Activated effector memory CD4-positive, alpha-beta T cell treated with anti-CD3 and anti-CD28 coated beads, Interleukin-2, amount 50 U/mL, for 16 hours (primary cell): ENCODE measurements at places on chromosomes 5 and 9.

- no peak for DNase-seq
These were observed 14.0 kb upstream of the HRCT1 start for GRCh38 chr9:35892051-35892450.

DNA sequence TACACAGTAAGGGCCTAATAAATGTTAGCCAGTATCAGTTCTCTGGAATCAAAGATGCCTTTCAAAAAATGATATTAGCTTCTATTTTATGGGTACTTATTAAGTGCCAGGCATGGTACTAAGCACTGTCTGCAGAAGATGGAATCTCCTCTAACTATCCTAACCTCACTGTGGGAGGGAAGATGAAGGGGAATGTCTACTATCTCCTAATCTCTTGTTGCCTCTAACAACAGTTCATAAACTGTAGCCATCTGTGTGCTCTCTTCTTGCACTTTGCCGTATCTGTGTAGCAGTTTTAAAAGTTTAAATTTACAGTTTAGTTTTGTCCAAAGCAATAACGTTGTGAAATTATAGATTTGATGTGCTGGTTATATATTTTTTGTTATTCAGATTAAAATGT, 99.6 kb upstream of the CCDC112 start:
- no peak for DNase-seq

GRCh38 chr5:133508331-133508730, 104.0 kb downstream of the FSTL4 start:
- DNase-seq, result no peak

DNA sequence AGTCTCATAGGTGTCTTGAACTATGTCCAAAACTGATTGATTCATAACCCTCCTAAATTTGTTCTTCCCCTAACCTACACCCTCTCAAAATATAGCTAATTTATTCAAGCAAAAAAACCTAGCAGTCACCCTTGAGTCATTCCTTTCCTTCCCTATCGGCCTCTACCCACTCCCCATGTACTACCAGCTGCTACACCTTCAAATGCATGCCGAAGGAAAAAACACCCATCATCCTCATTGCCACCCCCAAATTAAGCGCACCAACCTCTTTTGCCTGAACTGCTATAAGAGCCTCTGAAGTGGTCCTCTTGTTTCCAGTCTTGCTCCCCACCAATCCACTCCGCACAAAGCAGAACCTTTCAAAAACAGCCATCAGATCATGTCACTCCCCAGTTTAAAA, 12.6 kb downstream of the LIFR start:
- DNase-seq, result no peak

DNA sequence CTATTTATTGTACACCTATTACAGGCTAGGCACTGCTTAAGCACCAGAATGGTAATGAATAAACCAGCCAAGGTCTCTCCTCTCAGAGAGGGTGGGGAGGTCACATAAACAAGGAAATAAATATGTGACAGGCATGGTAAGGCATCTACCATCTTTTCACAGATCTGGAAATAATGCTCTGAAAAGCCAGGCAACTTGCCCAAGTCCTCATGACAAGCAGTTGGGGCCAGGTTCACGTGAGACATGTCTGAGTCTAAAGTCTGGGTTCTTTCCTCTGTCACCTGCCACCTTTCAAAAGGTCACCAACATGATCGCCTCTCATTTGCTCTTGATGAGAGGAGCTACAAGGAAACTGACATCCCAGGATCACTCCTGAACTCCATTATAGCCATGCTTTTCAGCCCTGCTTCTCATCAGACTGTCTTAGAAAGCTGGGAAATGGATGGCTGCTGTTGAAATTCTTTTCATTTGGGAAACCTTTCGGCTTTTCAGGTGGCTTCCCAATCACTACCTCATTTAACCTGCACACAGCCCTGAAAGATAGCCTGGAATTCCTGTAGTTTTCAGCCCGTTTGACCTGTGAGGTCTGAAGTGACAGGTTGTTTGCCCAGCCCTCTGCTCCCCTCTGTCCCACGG, 123.1 kb downstream of the CRB2 start:
- no peak for DNase-seq

DNA sequence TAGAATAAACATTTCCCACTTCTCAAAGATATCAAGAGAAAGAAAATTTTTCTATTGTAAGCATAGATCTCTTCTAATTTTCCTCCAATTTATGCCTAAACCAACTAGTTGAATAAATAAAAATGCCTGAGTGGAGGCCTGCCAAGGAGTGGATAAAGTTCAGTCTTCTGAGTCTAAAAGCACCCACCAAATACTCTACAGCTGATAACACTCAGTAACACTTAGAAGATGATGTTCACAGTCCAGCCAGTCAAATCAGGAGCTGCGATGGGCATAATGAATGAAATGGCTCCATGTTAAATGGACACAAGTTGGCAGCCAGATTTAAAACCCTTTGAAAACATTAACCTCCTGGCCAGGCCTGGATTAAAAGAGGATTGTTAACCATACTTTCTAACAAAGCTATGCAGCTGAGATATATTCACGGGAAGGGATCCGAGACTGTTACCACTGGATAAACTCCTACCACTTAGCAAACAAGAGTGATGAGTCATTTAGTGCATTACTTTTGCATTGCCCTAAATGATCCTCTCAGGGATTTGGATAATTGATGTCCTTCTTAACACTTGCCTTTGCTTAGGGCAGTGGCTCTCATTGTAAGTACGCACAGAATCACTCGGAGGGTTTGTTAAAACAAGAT, 63.7 kb upstream of the CCDC112 start:
- no peak for DNase-seq

GRCh38 chr9:82254646-82255367, 266.2 kb downstream of the SPATA31D1 start:
- DNase-seq, result no peak

- DNase-seq, result no peak
These were observed 79.9 kb upstream of the ACO1 start for GRCh38 chr9:32304495-32304894.

- no peak for DNase-seq
These were observed 50.3 kb downstream of the CPLANE1 start for GRCh38 chr5:37198842-37199241.

DNA sequence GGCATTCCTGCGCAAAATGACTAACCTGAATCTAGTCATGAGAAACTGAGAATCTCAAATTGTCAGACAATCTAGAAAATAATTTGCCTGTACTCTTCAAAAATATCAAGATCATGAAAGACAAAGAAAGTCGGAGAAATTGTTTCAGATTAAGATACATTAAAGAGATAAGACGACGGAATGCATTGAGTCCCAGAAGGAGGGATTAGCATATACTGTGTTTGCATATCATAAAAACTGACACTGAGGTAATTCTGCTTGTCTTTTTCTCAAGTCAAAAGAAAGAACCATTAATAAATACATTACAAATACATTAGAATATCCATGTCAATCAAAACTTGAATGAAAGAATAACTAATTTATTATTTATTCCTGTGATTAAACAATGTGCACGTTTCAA, 88.4 kb downstream of the CDH12 start:
- no peak for DNase-seq

DNA sequence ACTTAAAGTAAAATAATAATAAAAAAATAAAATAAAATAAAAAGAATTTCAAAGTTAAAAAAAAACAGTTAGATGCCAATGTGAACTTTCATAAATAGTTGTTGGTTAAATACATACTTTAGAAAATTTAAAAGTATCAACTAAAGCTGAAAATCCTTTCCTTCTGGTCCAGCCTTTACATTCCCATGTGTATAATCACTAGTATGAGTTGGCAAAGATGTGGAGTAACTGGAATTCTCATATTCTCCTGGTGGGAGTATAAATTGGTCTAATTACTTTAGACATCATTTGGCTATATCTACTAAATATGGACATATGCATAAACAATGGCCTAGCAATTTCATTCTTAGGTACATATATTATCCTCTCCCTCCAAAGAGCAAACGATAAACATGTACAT, 619.9 kb downstream of the PTPRD start:
- DNase-seq, result no peak

- DNase-seq, result no peak
These were observed 162.1 kb downstream of the CCDC192 start for GRCh38 chr5:127865273-127865672.

DNA sequence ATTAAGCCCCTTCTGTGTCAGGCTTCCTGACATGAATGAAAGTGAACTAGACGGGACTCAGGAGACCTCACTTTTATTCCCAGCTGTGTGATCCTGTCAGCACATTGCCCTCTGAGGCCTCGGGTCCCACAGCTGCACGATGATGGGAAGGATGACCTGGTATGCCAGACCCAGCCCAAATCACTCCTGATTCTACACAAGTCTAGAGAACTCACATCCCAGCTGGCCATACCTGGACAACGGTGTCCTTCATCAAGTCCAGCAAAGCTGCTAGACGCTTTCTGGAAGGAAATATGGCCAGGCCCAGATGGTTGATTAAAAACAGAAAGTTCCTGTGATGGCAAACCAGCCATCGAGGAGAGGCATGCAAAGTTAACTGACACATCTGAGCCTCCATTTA, 118.0 kb upstream of the FSTL4 start:
- DNase-seq, result no peak

GRCh38 chr9:89448381-89448780, 49.5 kb downstream of the SEMA4D start:
- DNase-seq, result peak; percentile 77

- no peak for DNase-seq
These were observed 224.1 kb upstream of the TYRP1 start for GRCh38 chr9:12469084-12469483.

DNA sequence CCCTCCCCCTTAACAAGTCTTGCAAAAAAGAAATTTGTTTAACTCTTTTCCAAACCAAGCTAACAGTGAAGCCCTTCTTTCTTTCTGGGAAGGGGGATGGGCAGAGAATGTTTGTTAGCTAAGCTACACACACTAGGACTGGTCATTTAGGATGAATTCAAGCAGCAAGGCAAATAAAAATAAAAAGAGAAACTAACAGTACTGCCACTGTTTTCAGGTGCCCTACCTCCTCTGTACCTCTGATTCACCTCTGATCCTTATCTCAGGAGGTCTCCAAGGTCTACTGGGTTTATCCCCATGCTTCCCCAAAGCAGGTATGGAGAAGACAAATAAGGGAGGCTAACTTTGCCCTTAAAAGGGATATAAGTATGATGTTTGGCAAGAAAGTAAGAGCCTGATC, 52.9 kb downstream of the ELL2 start:
- DNase-seq, result no peak

GRCh38 chr5:142486581-142486980, 161.8 kb upstream of the SPRY4 start:
- DNase-seq, result no peak
